NCI-H774 (cell line): ENCODE measurements at places on chromosomes 12 and 14.
A peak's percentile ranks its signal among the peaks of the same experiment; 100 is the strongest.

DNA sequence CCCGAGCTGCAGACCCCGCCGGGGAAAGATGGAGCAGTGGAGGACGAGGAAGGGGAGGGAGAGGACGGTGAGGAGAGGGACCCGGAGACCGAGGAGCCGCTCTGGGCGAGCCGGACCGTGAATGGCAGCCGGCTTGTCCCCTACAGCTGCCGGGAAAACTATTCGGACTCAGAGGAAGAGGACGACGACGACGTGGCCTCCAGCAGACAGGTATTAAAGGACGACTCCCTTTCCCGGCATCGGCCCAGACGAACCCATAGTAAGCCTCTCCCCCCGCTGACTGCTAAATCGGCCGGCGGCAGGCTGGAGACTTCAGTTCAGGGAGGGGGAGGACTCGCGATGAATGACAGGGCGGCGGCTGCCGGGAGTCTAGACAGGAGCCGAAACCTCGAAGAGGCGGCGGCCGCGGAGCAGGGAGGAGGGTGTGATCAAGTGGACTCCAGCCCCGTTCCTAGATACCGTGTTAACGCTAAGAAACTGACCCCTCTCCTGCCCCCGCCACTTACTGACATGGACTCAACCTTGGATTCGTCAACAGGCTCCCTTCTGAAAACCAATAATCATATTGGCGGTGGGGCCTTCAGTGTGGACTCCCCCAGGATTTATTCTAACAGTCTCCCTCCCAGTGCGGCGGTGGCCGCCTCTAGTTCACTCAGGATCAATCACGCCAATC, 962 bp downstream of the LEMD3 start:
- DNase-seq = peak; percentile 20

- DNase-seq = no peak
Observed at GRCh38 chr12:131035245-131035681, 81.6 kb downstream of the ADGRD1 start.

GRCh38 chr12:91180582-91181395, 1.8 kb downstream of the DCN start:
- DNase-seq = no peak

- DNase-seq = no peak
Observed at GRCh38 chr12:107094183-107094448, 767 bp upstream of the CRY1 start.

DNA sequence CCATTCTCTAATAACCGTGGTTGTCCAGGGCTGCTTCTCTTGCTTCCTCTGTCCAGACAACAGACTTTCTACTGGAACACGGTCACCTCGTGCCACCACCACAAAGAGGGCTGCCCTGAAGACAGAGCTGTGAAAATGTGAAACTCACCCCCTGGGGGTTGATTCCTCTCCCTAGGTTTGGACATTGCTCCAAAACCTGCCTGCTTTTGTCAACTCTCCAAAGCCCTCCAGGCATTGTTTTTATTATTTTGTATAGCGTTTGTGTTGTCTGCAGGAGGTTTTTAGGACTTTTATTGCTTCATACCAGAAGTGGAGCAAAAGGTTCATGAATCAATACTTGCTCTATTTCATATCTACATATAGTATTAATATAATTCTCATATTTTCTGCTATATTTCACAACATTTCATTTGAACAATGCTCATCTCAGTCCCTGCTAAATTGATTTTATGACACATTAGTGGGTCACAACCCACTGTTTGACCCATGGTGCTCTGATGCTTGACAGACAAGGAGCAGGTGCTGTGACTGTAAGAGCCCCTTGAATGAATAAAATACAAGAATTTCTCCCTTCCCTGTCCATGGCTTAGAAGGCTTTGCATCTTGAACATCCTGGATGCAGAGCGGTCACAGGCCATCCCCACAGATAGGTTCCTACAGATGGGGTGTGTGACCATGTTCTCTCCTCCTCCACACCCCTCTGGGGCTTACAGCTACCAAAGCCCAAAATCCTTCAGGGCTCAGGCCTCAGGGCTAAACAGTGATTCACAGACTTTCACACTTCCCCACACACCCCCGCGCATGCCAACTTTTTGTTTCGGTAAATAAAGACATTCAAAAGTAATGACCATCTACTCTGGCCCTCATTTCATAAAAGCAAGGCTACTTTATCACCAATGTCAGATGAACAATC, 20.6 kb upstream of the EML1 start:
- DNase-seq = no peak

GRCh38 chr12:4833524-4833923, 76.2 kb upstream of the KCNA1 start:
- DNase-seq = no peak

DNA sequence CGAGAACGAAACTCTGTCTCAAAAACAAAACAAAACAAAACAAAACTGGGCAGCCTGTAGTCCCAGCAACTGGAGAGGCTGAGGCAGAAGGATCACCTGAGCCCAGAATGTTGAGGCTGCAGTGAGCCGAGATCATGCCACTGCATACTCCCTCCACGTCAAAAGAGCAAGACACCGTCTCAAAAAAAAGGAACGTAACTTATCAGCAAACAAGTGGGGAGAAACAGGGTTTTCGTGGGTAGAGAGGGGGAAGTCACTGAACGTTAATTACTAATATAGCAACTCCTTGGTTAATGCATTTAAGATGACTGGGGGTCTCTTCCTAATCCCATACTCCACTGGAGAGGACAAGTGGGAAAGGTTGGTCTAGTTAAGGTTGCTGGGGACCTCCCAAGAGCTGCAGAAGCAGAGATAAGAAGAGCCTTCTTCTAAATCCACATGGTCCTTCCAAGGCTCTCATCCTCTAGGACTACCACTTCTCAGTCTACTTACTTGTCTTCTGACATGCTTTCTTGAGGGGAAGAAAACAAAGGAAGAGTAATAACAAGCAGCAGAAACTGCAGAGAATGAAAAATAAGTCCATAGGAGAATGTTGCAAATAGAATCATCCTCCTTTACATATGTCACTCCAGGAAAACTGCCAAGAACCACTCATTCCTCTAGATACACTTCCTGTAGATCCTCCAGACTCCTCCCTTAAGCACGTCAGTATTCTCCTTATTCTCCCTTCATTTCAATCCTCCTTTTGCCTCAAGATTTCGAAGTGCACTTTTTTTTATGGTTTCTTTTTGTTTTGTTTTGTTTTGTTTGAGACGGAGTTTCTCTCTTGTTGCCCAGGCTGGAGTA, 5.8 kb downstream of the NUMB start:
- no peak for DNase-seq

GRCh38 chr12:4856596-4856995, 53.1 kb upstream of the KCNA1 start:
- DNase-seq = no peak

DNA sequence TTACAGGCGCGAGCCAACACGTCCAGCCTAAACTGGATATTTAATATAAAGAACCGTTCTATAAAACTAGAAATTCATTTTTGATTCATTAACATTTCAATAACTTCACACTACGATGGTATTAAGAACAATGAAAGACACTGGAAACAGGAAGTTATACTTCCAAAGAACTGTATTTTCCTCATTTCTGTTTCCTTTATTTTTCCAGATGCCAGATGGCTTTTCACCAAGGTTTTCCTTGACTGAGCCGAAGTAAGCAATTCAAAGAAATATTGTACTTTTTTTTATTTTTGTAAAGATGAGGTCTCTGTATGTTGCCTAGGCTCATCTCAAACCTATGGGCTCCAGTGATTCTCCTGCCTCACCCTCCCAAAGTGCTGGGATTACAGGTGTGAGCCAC, 28.2 kb downstream of the EEA1 start:
- DNase-seq = no peak

DNA sequence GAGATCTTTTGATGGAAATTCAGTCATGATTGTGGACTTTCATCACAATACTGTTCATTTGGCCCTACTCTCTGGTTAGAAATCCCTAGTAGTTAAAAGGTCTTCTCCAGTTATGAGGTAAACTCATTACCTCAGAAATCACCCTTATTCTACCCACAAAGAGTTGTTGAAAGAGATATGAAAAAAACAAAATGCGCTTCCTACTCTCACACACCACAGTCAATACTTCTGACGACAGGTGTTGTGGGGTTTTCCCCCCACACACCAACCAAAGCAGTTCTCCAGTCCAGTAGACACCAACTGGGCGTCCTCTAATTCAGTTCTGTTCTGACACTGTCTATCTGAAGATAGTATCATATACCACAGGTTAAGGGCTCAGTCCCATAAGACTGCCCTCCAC, 54.9 kb downstream of the TRMT5 start:
- DNase-seq = no peak

DNA sequence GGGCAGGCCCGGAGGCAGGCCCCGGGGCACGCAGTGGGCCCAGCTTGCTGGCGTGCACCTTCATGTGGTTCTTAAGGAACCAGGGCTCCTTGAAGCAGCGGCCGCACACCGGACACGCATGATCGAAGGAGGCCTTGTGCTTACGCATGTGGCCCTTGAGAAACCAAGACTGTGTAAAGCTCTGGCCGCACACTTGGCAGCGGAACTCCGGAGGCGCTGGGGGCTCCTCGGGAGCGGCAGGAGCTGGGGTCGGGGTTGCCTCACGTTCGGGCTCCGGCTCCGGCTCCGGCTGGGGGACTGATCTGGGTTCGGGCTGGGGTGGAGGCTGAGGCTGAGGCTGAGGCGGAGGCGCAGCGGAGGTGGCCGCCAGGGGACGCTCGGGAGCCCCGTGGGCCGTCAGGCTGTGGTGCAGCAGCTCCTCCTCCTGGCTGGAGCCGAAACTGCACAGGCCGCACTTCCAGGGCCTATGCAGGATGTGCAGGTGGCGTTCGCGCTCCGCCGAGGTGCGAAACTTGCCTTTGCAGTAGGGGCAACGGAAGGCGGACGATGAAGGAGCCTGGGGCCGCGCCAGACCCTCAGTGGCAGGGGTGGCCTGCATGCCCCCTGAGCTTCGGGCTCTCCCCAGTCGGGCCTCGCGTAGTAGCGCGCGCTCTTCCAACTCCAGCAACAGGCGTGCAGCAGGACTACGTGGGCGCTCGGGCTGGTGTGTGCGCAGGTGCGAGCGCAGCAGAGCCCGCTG, 6.0 kb downstream of the ZNF219 start:
- DNase-seq = no peak

GRCh38 chr12:112140728-112141127, 15.4 kb downstream of the TRAFD1 start:
- DNase-seq = no peak
